CD8-positive, alpha-beta T cell (primary cell): ENCODE measurements at places on chromosomes 2 and 18.
A peak's percentile ranks its signal among the peaks of the same experiment; 100 is the strongest.

DNA sequence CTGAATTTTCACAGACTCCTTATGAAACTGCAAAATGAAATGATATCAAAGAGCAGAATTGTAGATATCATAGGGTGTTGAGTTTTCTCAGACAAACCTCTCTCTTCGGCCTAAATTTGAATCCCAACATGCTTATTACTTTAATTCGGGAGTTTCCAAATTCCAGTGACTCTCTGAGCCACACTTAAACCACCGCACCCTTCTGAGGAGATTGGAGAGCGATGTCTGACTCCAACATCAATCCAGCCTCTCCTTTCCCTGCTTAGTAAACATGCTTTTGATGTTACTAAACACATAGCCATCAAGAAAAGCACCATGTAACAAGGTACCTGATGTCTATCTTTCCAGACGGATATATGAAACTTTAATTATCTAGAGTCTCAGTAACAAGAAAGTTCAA, 103.1 kb upstream of the ARHGAP28 start:
- no peak for DNase-seq

GRCh38 chr2:214311931-214312749, 98.7 kb upstream of the VWC2L start:
- DNase-seq = no peak

GRCh38 chr2:145012214-145012670, 492.3 kb upstream of the ZEB2 start:
- DNase-seq = no peak

GRCh38 chr2:102515851-102516250, 42.8 kb downstream of the SLC9A4 start:
- no peak for DNase-seq

GRCh38 chr2:198203336-198204069, 399.1 kb downstream of the PLCL1 start:
- DNase-seq = no peak

GRCh38 chr18:79580498-79581171, 99.0 kb upstream of the CTDP1 start:
- DNase-seq = no peak

DNA sequence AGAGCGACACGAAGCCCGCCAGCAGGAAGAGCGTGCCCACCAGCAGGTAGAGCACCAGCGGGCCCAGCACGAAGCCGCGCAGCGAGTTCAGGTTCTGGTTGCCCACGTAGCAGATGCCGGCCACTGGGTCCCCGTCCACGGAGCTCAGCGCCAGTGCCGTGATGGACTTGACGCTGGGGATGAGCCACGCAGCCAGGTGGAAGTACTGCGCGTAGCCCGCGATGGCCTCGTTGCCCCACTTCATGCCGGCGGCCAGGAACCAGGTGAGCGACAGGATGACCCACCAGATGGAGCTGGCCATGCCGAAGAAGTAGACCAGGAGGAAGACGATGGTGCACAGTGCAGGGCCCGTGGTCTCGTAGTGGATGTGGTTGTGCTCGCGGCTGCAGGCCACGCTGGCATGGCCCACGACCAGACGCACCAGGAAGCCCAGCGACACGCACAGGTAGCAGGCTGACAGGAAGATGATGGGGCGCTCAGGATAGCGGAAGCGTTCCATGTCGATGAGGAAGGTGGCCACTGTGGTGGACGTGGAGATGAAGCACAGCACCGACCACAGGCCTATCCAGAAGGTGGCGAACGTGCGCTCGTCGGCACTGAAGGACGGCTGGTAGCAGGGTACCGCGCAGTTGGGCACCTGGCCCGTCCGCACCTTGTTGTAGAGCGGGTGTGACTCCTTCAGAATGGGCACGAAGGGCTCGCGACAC, 2.1 kb downstream of the FZD5 start:
- DNase-seq = no peak

DNA sequence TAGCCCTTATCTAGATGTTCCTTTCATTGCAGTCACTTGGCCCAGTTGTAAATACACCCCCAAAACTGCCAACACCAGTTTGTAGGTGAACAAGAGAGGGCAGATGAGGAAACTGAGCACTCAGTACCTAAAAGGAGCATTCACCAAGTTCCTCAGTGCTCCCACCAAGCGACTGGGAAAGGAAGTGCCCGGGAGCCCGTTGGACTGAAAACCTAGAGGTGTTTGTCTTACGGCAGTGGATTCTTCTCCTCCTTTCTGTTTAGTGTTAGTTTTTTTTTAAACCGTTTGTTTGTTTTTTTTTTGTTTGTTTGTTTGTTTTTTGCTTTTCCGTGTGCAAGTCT, 43.3 kb downstream of the SOX11 start:
- DNase-seq = no peak

- DNase-seq = no peak
Observed at GRCh38 chr18:1018181-1018681, 113.6 kb downstream of the ADCYAP1 start.

DNA sequence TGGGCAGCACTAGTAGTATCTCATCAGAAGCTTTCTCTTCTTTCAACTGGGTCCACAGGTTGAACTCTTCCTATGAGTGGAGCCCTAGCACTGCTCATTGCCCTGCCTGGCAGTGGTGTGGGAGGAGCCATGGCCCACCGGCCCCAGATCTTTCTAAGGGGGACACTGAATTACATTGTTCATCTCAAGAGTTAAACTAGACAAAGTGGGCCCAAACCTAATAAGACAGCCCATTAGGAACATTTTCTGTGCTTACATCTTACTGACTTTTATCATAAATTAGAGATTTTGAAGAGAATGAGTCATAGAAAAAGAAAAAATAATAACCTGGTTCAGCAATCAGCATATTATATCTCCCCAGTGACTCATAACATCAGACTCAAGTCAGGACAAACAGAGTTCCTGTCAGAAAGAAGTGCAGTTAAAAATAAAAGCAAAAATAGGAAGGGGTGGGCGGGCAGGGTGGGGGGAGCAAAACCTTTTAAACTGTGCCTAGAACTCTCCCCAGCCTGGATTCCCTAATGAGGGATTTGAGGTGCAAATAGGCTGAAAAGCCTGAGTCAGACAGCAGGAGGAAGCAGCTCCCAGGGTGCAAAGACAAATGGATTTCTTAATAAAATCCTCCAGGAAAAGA, 161.6 kb upstream of the TRIB2 start:
- no peak for DNase-seq

GRCh38 chr2:110741491-110741980, 9.2 kb downstream of the ACOXL start:
- no peak for DNase-seq

DNA sequence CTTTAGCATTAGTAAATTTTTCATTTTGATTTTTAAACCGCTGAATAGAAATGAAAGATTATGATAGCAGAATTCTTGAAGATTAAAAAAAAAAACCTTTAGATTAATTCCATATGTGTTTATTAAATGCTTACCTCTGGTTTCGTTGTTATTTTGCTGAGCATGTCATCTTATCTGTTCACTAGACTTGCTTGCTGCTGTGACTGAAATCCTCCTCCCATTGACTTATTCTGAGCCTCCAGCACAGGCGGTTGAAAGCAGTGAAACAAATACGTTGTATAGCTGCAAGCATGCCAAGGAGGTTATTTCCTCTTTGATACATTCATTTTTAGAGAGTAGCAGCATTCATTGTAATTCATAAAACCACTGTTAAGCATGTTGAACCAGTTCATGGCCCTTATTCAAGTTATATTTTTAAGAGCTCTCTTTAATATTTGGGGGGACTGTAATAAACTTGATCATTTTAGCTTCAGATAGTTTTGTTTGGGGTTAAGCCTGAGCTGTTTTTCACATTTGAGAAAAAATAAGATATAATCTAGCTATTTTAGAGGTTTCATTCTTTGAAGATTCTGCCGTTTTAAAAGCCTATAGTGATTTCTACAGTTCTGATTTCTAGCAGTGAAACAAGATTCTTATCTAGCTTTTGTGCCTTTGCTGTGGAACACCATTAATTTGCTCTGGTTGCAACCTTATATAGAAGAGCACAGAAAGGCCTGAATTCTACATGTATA, at the start of gene HTR2B:
Gene HTR2B (minus strand): TSS at position 205 of the 731 bp plus-strand sequence. CDS start 1,278 bp downstream, outside the sequence.
- no peak for DNase-seq

DNA sequence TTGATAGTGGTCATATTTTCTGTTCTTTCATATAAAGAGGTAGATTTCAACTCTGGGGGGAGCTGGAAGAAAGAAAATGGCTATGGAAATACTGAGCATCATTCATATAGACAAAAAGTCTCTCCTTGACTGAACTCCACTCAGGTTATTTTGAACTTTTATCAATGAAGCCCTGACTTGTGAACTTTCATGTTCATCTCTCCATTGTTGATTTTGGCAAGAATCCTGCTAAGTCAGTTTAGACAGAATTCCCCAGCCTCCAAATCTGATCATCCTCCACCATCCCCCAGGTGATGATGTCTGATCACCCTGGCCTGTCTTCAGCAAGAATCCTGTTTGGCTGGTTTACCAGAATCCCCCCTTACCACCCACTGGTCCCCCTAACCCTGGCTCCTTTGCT, 395.0 kb downstream of the NCKAP5 start:
- DNase-seq = no peak

DNA sequence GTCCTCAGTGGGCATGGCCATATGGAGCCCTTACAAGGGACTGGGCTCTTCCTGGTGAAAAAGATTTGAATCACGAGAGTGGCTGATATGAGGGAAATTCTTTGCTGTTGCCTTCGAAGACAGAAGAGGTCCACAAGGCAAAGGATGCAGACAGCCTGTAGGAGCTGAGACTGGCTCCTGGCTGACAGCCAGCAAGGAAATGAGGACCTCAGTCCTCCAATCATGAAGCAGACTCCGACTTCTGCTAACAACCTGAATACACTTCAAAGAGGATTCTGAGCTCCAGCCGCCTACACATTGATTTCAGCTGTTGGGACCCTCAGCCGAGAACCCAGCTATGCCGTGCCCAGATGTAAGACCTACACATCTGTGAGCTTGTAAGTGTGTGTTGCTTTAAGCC, 3.0 kb upstream of the ST8SIA5 start:
- DNase-seq = no peak

- no peak for DNase-seq
Observed at GRCh38 chr2:9770308-9771100, 72.8 kb upstream of the TAF1B start.

- DNase-seq = no peak
Observed at GRCh38 chr2:198297350-198297749, 493.0 kb downstream of the PLCL1 start.

- no peak for DNase-seq
Observed at GRCh38 chr2:45329045-45329677, 281.9 kb downstream of the SRBD1 start.

DNA sequence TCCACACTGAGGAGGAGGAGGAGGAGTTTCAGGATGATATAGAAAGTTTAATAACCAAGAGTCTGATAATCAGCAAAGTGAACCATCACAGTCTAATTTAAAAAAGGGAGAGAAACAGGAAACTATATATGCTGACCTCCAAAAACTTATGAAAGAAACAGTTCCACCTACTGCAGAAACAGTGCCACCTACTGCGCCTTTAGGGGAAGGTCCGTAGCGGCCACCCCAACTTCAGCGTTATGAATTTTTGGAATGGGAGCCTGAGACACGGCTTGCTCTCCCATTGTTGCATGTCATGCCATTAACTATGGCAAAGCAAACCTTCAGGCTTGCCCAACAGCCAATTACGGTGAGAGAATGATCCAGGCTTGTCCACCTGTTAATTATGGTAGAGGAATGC, 1719.2 kb upstream of the LRRTM1 start:
- no peak for DNase-seq

GRCh38 chr18:67279988-67280387, 236.5 kb downstream of the DSEL start:
- DNase-seq = no peak

GRCh38 chr2:101748000-101748399, 50.5 kb downstream of the MAP4K4 start:
- no peak for DNase-seq

DNA sequence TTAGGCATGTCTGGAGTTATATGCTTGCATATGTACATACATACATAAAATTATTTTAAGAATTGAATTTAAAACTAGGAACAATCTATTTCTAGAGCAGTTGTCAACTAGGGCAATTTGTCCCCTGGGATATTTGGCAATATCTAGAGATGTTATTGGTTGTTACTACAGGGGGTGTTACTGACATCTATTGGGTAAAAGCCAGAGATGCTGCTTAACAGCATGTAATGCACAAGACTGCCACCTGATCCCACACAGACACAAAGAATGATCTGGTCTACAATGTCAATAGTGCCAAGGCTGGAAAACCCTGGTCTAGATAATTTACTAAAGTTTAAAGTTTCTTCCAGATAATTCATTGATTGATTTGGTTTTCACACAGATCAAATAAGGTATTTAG, 185.3 kb downstream of the NYAP2 start:
- no peak for DNase-seq

- no peak for DNase-seq
Observed at GRCh38 chr2:174025271-174026121, 60.3 kb upstream of the SP3 start.

- no peak for DNase-seq
Observed at GRCh38 chr2:64987001-64987955, 1.9 kb upstream of the SLC1A4 start.

DNA sequence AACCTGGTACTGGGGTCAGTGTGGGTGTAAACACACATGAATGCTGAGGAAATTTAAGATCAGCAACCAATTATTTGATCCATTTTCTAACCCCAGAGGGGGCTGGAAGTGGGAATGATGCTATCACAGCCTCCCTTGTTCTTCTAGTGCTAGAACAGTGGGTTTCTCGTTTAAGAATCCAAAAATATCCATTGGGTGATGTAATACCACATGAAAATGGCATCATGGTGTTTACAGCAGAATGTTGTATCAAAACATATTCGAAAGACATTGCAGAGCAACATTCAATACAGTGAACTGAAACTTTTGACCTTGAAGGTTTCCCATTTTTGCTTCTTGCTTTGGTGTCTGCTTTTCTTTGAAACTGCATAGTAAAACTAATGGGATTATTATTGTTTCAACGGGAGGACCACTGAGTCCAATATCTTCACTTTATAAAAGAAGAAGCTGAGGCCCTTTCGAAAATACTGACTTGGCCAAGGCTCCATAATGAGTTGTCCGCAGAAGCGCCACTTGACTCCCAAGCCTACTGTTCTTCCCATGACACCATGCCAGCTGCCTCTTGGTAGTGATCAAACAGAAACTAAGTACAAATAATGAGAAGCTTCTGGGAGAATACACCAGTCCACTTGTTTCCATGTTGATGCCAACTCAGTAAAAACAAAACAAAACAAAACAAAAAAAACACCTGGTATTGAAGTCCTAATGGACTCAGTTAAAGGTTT, 106.1 kb downstream of the COLEC12 start:
- no peak for DNase-seq

DNA sequence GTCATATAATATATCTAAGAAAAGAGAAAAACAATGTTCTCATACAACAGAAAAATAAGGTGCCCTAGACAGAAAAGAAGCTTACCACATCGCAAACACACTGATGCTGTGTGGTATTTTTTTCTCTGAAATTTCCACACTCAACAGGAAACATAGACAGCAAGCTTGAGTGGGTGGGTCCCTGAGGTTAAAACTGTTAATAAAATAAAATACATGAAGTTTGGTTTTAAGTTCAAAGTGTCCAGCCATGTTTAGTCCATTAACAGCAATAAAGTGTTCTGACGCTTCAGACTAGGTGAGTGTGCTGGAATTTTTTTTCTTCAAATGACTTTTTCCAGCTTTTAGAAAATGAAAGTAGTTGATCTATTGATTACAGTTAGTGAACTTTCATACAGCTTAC, 83.3 kb upstream of the EPB41L5 start:
- DNase-seq = peak; percentile 26
